Fibroblast of skin of left biceps (primary cell): ENCODE measurements at places on chromosomes 11 and 22.
A peak's percentile ranks its signal among the peaks of the same experiment; 100 is the strongest.

DNA sequence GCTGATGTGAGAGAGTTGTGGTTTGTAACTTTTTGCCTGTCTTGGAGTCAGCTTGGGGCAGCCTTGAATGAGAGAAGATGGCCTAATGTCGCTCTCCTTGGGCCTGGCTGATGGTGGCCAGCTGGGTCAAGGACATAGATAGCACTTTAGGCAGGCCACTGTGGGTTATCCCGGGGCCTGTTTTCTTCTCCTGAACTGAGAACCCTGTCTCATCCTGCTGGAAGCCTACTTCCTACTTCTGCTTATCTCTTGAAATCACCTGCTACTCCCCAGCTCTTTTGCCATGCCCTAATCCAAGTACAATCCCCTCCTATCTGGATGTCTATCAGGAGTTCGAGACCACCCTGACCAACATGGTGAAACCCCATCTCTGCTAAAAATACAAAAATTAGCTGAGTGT, 49.5 kb downstream of the OSBP2 start:
- DNase-seq = no peak

DNA sequence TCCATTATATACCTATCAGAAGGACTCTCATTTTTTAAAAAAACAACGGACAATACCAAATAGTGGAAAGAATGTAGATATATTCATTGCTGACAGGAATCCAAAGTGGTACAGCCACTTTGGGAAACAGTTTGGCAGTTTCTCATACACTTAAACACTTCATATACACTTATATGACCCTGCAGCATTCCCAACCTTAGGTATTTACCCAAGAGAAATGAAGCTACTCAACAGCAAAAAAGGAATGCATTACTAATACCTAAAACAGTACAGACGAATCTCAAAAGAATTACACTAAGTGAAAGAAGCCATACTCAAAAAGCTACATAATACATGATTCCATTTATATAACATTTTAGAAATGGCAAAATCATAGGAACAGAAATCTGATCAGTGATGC, 51.5 kb downstream of the RBFOX2 start:
- DNase-seq = peak; percentile 84

GRCh38 chr11:34890089-34890488, 26.1 kb downstream of the APIP start:
- DNase-seq = no peak

DNA sequence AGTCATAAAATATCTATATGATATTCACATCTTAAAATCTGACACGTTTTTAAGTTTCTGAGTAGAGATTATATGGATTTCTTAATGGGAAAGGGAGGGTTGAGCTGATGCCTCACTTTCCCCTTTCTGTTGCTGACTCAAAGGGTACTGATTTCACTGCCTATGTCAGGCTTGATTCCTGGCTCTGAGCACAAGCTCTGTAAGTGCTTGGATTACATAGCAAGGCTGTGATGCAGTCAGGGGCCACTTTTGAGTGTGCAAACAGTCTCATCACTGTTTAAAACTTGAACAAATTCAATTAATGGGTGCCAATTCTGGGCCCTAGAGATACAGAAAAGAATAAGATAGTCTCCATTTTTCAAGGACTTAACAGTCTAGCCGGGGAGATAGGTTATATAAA, 14.4 kb downstream of the ATXN10 start:
- no peak for DNase-seq
